MV-4-11 (cell line): ENCODE measurements at places on chromosomes 7 and 10.

DNA sequence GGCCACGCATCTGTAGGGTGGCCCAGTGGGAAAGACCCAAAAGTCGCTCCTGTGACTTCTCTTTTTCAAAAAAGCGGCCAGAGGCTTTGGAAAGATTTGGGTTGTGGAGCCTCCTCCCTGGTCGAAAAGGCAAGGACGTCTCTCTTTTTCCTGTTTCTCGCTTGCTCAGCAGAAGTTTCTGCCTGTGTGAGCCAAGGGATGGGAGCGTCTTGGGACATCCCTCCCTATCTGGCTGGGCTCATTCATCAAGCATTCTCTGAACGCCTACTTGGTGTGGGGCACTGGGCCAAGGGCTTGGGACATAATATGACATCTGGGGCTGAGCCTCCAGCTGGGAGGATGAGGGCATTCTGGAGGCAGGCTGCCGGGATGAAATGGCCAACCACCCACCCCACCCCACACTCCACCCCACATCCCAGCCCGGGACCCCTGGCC is 120.9 kb downstream of the C10orf105 start:
- DNase-seq = no peak

- no peak for DNase-seq
These were observed 79.6 kb downstream of the ZNF777 start for GRCh38 chr7:149381245-149381644.

- DNase-seq = no peak
These were observed 22.7 kb downstream of the STEAP1B start for GRCh38 chr7:22477262-22477661.

- DNase-seq = peak; percentile 37
These were observed 44.3 kb downstream of the NRF1 start for GRCh38 chr7:129655811-129656210.

GRCh38 chr10:69232252-69232651 is 12.1 kb downstream of the HKDC1 start:
- DNase-seq = no peak

DNA sequence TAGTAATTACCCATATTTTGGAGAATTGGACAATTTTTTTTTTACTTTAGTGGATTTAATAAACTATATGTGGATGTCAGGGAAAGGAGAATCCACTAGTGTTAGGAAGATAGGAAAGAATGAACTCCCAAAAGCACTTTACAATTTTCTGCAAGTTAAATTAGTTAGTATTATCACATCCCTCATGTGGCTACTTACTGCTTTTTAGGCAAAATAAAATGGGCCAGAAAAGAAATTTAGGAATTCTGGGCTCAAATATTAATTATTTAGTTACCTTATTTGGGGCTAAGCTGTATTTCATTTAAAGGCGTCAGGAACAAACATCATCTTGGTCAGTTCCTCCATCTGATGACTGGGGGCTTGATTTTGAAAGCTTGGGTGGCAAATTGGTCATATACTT is 4.8 kb upstream of the CUX1 start:
- no peak for DNase-seq

- peak; percentile 47 for DNase-seq
These were observed 102.3 kb downstream of the JAZF1 start for GRCh38 chr7:28078036-28078901.

DNA sequence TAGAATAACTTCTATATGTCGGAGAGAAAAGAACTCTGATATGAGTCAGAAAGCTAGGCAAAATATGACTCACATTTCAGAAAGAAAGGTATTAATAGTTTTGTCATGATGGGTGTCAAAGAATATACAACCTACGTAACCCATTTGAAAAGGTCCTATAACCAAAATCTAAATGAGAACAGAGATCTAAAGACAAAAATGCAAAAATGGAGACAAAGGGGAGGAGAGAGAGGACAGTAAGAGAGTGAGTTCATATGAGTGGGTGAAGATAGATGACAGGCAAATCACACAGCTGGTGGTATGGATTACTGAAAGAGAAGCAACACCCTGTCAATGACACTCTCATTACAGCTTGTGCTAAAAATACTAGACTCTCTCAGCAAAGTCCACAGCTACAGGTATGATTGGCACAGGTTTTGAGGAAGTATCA is 25.6 kb downstream of the ANKMY2 start:
- no peak for DNase-seq

DNA sequence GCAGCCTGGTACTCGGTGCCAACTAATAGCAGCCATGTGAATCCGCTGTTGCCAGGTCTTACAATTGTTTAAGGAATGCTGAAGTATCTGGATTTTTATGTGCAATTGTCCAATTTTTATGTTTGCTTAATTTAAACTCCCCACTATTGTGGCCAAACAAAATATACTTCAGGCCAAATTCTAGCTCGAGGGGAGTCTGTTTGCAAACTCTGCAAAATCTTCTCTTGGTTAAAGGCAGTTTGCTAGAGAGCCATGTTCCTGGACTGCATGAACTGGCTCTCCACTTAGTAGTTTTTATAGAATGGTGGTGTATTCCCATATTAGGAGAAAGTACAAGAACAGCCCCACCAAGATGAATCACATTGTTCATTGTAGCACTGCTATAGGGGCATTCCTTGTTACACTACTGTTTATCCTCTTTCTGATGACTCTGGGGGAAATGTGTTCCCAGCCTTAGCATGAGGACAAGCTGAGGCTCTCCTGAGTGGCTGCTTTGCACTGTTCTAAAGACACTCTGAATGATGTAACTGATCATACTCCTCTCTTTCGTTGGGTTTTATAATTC is 178.0 kb upstream of the GLI3 start:
- DNase-seq = no peak

- DNase-seq = no peak
These were observed 410.8 kb upstream of the COBL start for GRCh38 chr7:51727441-51727840.

- DNase-seq = no peak
These were observed 333.1 kb downstream of the DNAJB6 start for GRCh38 chr7:157669768-157670351.

GRCh38 chr7:23383225-23383624 is 84.1 kb downstream of the MALSU1 start:
- no peak for DNase-seq

- DNase-seq = no peak
These were observed 183.0 kb upstream of the CTBP2 start for GRCh38 chr10:125343118-125343925.

DNA sequence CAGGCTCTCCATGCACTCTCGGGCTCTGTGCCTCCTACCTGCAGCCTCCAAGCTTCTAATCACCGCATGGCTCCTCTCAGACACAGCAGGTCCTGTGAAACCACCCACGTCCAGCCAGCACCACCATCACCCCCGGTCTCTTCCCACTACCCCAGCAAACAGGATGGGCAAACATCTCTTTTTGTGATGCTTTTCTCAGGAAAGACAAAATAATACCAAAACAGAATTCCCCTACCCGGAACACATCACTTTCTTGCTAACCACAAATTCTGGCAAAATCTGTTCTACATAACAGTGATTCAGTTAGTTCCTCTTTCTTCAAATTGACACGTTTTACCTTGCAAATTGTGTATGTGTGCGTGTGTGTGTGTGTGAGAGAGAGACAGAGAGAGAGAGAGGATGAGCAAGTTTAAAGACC is 6.5 kb downstream of the SNX8 start:
- DNase-seq = peak; percentile 48

DNA sequence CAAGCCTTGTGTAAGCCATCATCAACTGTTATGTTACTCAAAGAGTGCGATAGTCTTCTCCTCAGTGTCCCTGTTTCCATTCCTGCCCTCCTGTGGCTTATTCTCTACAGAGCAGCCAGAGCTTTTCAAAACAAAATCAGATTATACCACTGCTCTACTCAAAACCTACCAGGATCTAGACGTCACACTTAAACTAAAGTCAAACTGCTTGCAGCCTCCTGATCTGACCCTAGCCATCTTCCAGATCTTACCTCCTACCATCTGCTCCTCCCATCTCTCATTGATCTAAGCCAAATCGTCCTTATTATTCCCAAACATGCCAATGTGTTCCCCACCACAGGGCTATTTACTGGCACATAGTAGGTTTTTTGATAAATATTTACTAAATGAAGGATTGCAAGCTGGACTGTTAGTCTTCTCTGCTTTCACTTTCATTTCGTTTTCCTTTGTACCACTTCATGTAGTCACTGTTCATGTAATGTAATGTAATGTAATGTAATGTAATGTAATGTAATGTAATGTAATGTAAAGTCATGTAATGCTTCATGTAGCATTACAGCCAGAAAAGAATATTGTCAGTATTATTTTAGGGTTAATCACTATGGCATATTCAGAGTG is 116.1 kb downstream of the GPR37 start:
- no peak for DNase-seq

GRCh38 chr7:138926241-138926612 is 55.0 kb downstream of the KIAA1549 start:
- no peak for DNase-seq

DNA sequence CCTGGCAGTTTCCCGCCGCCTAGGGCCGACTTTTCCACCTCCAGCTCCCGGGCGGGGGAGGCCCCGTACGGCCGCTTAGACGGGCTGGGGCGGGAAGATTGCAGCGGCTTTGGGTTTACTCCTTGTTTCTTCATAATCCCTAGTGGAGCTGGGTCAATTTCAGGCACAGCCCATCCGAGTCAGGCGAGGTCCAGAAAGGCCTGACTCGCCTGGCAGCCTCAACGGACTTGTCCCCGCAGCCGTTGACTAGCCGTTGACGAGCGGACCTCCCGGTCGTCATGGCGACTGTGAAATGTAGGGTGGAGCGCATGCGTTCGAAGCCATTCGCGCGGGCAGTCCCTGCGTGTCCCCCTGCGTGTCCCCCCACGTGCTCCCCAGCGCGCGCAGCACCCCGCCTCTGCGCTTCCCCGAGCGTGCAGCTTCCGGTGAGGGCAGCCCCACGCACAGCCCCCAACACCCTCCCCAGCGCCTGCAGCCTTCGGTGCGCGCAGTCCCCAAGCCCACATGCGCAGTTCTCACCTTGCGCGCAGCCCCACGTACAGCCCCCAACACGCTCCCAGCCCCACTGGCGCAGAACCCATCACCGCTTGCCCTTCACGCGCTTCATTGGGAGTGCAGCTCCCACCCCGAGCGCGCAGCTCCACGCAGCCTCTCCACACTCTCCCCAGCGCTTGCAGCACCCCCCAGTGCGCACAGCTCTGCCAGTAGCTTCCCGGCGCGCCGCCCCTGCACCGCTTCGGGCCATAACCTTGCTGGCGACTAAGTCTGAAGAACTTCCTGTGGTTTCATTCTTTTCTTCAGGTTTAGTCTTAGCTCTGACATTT is 67.8 kb downstream of the TBX20 start:
- DNase-seq = no peak

DNA sequence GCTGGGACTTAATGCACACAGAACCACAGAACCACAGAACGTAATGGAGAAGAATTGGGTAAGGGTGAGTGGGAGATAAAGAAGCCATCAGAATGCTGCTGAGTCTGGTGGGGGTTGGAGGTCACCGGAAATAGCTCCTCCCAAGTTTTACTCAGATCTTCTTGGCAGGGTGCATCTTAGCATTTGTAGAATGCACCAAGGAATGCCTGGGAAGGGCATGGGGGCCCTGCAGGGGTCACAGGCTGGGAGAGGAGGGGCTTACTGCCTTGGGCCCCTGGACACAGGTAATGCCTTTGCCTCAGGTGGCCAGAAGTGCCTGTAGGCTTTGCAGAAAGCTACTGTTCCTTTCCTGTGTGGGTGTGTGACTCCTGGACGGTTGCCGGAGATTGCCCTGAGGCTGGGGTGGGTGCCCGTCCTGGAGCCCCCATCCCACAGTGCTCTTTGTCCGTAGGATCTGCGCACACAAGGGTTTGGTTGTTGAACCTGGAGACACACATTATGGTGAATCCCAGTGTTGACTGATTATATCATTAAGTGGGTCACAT is 55.1 kb downstream of the MGMT start:
- no peak for DNase-seq

GRCh38 chr7:85343484-85343883 is 156.6 kb upstream of the SEMA3D start:
- DNase-seq = no peak

GRCh38 chr7:100943693-100944092 is 5.6 kb upstream of the MUC3A start:
- DNase-seq = no peak

DNA sequence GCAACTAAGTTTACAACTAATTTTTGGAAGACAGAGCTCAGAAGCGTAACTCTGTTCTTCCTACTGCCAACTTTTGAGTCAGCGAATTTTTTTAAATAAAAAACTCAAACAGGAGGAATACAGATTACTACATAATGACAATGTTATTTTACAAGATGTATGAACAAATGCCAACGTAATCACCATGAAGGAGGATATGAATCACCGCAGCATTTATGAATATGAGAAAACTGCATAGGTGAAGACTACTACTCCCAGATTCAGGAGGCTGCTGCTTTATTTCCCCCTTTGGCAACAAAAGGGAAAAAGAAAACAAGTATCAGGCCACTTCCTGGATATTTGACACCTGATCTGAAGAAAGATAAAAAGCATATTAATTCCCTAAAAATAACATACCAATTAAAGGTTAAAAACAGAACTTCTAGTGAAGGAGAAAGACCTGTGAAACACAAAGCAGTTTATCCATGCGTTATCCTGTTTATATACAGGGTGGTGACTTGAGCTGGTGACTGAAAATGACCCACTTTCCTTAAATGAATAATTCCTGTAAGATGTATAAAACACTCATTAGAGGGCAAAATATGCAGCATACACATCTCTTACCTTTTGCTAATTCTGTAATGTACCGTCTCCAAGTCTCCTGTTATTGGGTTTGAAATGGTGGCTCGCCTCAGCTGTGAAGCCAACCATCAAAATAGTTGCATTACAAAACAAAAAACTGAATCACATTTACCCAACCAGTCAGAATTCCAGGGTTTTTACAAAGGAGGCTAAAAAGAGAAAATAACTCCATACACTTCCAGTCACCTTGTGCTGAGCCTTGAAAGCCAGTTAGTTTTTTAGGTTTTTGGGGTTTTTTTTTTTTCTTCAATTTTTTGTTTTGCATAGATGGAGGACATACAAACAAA is 52.0 kb downstream of the P4HA1 start:
- no peak for DNase-seq

DNA sequence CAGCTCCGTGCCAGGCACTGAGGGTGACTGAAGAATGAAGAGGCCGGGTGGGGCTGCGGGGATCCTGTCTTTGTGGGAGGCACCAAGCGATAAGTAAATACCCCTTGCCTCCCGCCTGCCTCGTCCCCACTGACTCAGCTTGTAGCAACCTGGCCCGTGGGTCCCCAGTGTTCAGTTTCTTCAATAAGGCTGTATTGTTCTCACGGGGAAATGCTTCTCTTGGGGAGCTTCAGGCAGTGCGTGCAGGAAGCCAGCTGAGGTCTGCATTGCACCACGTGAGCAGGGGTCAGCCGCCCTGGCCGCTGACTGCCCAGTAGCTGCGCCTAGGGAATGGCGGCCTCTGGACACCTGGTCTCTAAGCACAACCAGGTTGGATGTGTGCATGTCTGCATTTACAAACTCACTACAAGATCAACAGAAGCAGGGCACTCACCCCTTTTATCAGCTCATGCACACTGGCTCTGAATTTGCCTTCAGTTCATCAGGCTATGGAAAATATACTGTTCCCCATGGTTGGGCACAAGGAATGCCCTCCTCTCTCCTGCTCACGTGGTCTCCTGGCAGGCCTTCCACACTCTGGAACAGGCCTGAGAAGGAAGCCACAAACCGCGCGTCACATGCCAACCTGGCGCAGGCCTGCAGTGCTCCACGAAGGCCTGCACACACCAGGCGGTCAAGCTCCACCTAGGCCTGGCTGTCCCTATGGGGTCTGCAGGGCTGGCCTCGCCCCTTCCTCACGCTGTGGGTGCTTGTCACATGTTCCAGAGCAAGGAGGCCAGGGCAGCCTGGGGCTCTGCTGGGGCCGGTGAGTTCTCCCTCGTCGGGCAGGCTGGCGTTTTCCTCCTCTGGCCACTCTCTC is 135.7 kb upstream of the RNF32 start:
- DNase-seq = no peak

- DNase-seq = peak; percentile 73
These were observed 5.0 kb upstream of the ANKRD61 start for GRCh38 chr7:6026011-6026819.

- no peak for DNase-seq
These were observed 473.0 kb downstream of the PLXDC2 start for GRCh38 chr10:20289070-20289828.
